ENCODE measurements at places on chromosomes 5 and 9. TPM values are rescaled to one million over a fixed set of nuclear protein-coding genes. Genes with fewer than 3 reads are reported as not detected.

PRRT1B gene
- total RNA-seq, result not detected

ZNF484 gene
- 12.7 TPM for total RNA-seq

LCN15 gene
- total RNA-seq, result not detected

PCDHGA1 gene
- 0.05 TPM for total RNA-seq

CFAP90 gene
- not detected for total RNA-seq

EDIL3 gene
- total RNA-seq, result not detected

GRXCR2 gene
- total RNA-seq, result not detected

FBLL1 gene
- total RNA-seq, result not detected

MEIKIN gene
- total RNA-seq, result 2.2 TPM

ANKS6 gene
- total RNA-seq, result 2.7 TPM

ISL1 gene
- total RNA-seq, result not detected

PAEP gene
- total RNA-seq, result not detected

MFAP3 gene
- 25.5 TPM for total RNA-seq

GRCh38 chr5:56910210-56910965, 992 bp downstream of the SETD9 start:
- no peak for DNase-seq

DNA sequence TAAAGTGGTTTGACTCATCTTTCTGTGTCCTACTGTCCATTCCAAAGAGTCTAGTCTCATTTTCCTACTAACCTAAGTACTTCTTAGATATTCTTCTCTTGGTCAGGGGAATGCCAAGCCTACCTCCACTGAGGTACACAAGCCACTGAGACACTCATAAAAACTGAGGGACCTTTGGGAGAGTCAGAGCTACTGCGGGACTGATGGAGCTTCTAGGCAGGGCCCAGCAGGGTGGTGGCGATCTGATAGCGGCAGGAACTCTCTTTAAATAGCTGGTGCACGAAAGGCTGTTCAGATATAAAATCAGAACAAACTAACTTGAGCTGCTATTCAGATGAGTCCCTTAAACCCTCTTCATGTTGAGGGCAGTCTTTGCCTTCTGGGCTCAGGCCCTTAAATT, 14.7 kb downstream of the NUP214 start:
- DNase-seq, result no peak

- peak; percentile 15 for DNase-seq
Observed at GRCh38 chr9:93645149-93645889, 68.9 kb downstream of the PHF2 start.

GRCh38 chr9:3263698-3264097, 262.1 kb downstream of the RFX3 start:
- no peak for DNase-seq

GRCh38 chr5:40333459-40334241, 346.1 kb upstream of the PTGER4 start:
- peak; percentile 28 for DNase-seq

DNA sequence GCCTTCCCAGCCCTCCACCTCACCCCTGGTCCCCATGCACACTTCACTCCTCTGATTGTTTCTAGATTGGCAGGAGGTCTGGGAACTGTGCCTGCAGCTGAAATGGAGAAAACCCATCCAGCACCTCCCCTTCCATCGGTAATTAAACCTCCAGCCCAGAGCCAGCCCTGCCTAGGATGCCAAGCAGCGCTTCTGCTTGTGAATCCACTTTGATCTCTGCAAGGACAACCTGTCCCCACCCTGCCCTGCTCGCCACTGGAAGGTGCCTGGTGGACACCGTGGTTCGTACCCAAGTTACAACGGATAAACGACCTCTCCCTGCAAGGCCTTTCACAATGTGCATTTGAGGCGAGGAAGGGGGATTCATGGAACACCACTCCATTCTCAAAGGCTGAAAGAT, 50.6 kb downstream of the IRX2 start:
- no peak for DNase-seq

GRCh38 chr5:73179730-73180129, 6.7 kb downstream of the TMEM174 start:
- no peak for DNase-seq

DNA sequence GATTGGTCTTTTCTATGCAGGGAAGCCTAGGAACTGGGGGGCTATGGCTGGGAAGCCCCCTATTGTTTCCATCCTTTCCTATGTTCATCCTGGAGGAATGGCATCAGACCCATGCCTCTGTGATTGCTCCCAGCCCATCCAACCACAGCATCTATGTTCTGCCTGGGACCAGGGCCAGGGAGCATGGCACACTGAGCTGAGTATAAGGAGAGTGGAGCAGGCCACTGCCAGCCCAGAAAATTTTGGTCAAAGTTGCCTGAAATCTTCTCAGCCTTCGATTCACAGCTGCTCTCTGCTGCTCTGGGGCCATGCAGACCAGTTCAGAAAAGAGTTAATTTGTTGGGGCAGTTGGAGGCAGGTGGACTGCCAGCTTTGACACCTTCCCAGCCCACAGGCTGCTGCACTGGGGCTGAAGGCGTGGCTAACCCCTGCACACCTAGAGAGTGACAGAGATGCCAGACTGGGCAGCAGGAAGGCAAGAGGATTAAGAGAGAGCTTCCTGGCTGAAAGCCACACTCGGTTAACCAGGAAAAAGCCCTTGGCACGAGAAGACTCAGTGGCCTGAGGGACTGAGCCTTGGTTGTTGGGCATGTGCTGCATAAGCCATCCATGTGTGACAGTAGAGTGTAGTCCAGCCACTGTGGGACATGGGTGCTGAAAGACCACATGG, 12.1 kb downstream of the TGFBI start:
- no peak for DNase-seq

DNA sequence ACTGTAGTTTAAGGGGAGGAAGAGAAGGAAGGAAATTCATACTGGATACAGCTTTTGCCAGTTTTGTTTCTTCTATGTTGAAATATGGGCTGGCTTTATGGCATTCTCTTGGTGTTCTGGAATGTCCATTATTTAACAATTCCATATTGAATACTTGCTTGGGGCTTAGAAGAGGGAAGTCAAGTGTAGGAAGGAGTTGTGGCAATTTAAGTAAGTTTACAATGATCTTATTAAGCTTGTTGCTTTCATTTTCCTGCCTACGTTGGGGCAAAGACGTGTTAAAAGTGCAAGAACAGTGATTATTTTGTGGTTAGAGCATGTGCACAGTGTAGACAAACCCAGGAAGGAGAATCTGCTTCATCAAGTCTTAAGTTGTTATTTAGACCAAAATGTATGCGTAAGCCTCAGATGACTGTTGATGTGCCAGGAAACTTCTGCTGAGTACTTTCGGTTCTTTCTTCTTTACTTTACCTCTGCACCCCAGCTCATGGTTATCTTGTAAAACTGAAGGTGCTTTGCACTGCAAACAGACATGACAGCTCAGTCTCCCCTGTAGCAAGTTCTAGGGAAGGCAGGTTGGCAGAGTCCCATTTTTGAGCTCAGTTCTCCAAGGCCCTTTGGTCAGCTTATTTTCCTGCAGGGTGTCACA, 75.8 kb downstream of the F2RL2 start:
- peak; percentile 59 for DNase-seq

GRCh38 chr9:136265561-136266355, 20.1 kb upstream of the QSOX2 start:
- DNase-seq, result no peak

DNA sequence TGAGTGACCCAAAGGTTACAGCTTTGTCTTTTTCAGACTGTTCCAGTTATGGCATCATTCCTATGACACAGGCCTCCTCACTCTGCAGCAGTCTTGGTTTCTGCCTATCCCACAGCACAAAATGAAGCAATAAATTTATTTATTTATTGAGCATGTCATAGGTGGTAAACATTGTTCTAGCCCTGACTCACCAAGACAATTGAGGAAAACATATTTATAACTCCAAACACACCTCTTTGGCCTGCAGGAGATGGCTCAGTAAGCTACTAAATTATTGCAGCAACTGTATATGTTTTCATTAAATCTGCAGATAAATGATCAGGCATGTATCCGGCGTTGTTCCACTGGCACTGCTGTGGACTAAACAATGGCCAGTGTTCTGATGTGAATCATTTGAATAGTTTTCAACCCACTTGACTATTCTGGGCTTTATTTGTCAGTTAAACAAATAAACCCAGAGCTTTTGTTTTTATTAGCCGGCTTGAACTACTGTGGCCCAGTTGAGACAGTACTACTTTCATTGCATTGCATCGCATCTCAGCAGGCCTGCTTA, 83.2 kb downstream of the FOXD1 start:
- DNase-seq, result no peak

GRCh38 chr5:127417528-127417927, 99.9 kb upstream of the PRRC1 start:
- DNase-seq, result no peak

DNA sequence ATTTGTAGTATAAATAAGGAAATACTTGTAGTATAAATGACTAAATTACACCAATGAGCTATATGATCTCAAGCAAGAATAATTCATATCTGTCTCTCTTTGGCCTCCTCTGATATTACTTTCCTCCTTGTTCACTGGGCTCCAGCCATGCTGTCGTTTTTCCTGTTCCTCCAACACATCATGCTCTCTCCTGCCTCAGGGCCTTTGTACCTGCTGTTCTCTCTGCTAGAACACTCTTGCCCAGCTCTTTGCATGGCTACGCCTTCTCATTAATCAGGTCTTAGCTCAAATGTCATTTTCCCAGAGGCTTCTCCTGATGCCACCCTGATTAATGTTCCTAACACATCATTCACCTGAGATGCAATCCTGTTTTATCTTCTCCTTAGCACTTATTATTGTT, 2.5 kb upstream of the ZNF346 start:
- no peak for DNase-seq

- DNase-seq, result no peak
Observed at GRCh38 chr9:127635201-127635735, 23.2 kb downstream of the STXBP1 start.

DNA sequence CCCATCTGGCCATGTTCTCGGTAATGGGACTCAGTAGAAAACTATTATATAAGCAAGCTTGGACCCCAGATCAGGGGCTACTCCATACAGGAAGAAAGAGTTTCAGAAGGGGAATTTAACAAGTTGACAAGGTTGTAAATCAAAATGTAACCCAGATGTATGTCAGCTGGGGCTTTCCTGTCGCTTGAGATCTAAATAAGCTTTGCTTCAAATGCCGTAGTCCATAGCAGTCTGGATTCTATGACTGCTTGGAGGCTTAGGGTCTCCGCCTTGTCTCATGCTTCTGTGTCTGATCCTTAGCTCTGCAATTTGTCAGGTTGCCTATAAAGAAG, 70.4 kb downstream of the TEX10 start:
- no peak for DNase-seq

- no peak for DNase-seq
Observed at GRCh38 chr5:142046191-142046590, 33.4 kb upstream of the GNPDA1 start.

Measured in activated CD4-positive, alpha-beta memory T cell treated with anti-CD3 and anti-CD28 coated beads, Interleukin-2, amount 10 ng/mL, durations not matched to agents 7 days and 5 days (primary cell).